ENCODE measurements at places on chromosomes 11 and 22.
A peak's percentile ranks its signal among the peaks of the same experiment; 100 is the strongest.

GRCh38 chr11:57322256-57323166 is 2.2 kb downstream of the TNKS1BP1 start:
- DNase-seq: peak; percentile 94
- H3K27ac ChIP-seq: peak overlapping the region; percentile 59
- peaks cover 49% of the 10 kb centered on the region for H3K4me1 ChIP-seq
- no peaks in the 10 kb centered on the region for H3K27me3 ChIP-seq
- peaks cover 29% of the 10 kb centered on the region for H3K36me3 ChIP-seq

GRCh38 chr11:36455658-36456111 is 54.4 kb downstream of the TRAF6 start:
- DNase-seq: peak; percentile 88
- H3K4me3 ChIP-seq: no peak overlapping the region
- H3K36me3 ChIP-seq: no peaks in the 10 kb centered on the region
- H3K27ac ChIP-seq: peak overlapping the region; percentile 59

GRCh38 chr11:17026487-17027082 is 12.4 kb upstream of the PLEKHA7 start:
- H3K27me3 ChIP-seq: no peaks in the 10 kb centered on the region
- H3K27ac ChIP-seq: no peak overlapping the region
- H3K4me1 ChIP-seq: no peaks in the 10 kb centered on the region
- no peak overlapping the region for H3K4me3 ChIP-seq

GRCh38 chr22:36467946-36468345 is 13.5 kb downstream of the TXN2 start:
- H3K27me3 ChIP-seq: no peaks in the 10 kb centered on the region
- DNase-seq: peak; percentile 85
- peak overlapping the region; percentile 14 for H3K4me3 ChIP-seq
- H3K36me3 ChIP-seq: no peaks in the 10 kb centered on the region
- H3K27ac ChIP-seq: no peak overlapping the region

- no peaks in the 10 kb centered on the region for H3K36me3 ChIP-seq
- no peak overlapping the region for H3K27ac ChIP-seq
- H3K4me1 ChIP-seq: peaks cover 13% of the 10 kb centered on the region
- no peak for DNase-seq
- H3K27me3 ChIP-seq: no peaks in the 10 kb centered on the region
- H3K4me3 ChIP-seq: no peak overlapping the region
Measured at GRCh38 chr22:38038426-38038825, 18.8 kb upstream of the PICK1 start.

DNA sequence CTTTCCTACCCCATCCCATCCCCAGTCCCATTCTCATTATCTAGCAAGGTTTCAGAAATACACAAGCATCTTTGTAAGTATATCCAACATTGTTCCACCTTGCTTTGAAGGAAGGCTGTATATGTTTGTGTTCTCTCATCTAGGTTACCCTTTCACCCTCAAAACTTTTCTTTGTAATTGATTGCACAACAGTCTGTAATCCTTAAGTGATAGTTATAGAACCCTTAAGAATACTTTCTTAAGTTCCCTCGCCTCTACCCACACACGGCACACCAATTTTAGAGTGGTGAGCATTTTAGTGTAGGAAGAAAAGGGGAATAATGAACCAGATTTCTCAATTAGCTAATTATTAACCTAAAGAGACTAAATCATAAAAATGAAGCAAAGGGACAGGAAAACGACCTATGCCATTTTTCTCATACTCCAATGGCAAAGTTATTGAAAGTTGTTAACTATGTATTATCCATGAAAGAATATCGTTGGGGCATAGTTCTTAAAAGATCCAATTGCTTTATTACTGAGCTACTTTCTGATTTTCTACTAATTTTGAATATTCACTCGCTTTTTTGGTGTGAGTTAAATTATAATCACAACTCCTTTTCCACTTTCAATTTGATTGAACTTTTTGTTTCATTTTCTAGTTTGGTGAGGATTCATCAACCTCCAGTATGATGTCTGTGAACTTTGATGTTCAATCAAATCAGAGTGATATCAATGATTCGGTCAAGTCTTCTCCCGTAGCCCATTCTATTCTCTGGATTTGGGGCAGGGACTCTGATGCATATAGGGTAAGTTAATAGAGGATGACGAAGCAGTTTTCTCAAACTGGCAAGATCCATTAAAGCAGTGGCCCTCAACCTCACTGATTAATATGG is 44.9 kb downstream of the TTC17 start:
- no peaks in the 10 kb centered on the region for H3K27me3 ChIP-seq
- no peak overlapping the region for H3K27ac ChIP-seq
- no peak overlapping the region for H3K4me3 ChIP-seq

DNA sequence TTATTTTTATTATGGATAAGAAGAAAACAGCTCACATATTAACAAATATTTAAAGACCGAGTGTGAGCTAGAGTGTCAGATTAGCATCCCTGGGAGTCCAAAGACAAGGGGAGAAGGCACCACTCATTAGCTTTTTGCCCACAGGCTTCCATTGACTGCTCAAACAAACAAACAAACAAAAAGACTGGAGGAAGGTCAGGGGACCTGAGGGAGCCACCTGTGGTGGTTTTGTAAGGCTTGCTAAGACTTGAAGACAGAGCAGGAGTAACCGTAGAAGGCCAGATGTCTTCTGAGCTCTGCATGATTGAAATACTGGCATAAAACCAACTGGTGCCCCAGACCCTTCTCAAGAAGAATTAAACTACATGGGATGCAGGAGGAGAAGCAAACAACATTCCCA is 395.2 kb upstream of the CNTN5 start:
- no peaks in the 10 kb centered on the region for H3K4me1 ChIP-seq
- no peak overlapping the region for H3K27ac ChIP-seq
- no peaks in the 10 kb centered on the region for H3K36me3 ChIP-seq

GRCh38 chr11:28289444-28289843 is 181.3 kb downstream of the METTL15 start:
- no peak overlapping the region for H3K4me3 ChIP-seq
- H3K36me3 ChIP-seq: no peaks in the 10 kb centered on the region
- no peaks in the 10 kb centered on the region for H3K4me1 ChIP-seq
- DNase-seq: no peak
- H3K27me3 ChIP-seq: no peaks in the 10 kb centered on the region

DNA sequence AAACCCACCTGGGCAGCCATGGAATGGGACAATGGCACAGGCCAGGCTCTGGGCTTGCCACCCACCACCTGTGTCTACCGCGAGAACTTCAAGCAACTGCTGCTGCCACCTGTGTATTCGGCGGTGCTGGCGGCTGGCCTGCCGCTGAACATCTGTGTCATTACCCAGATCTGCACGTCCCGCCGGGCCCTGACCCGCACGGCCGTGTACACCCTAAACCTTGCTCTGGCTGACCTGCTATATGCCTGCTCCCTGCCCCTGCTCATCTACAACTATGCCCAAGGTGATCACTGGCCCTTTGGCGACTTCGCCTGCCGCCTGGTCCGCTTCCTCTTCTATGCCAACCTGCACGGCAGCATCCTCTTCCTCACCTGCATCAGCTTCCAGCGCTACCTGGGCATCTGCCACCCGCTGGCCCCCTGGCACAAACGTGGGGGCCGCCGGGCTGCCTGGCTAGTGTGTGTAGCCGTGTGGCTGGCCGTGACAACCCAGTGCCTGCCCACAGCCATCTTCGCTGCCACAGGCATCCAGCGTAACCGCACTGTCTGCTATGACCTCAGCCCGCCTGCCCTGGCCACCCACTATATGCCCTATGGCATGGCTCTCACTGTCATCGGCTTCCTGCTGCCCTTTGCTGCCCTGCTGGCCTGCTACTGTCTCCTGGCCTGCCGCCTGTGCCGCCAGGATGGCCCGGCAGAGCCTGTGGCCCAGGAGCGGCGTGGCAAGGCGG is 11.4 kb upstream of the ARHGEF17 start:
- H3K4me3 ChIP-seq: no peak overlapping the region
- H3K27ac ChIP-seq: no peak overlapping the region
- peaks cover 9% of the 10 kb centered on the region for H3K4me1 ChIP-seq
- H3K27me3 ChIP-seq: no peaks in the 10 kb centered on the region
- H3K36me3 ChIP-seq: peaks cover 19% of the 10 kb centered on the region

DNA sequence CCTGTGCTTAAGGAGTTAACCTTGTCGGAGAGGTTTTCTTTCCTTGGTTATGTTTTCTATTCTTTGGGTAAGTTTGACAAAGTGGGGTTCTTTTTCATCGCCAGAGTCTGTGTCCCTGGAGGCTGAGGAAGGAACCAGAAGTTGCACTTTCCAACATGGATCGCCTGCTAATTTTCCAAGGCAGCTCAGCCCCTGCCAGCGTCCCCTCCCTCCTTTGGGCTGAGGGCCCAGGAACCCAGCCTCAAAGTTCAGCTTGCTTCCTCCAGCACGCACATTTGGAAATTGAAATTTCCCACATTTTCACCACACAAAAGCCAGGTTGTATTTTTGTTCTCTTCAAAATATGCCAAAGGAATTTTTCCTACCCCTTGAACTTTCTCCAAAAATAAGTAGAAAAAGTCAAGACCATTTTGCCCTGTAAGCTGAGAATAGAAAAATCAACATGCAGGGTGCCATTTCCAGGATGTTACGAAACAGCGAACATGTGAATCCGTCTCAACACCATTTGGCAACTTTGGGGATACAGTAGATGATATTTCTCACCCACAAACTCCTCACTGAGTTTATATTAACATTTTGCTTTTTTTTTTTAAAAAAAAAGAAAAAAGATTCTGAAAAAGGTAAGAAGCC is 343.5 kb downstream of the TENM4 start:
- no peak overlapping the region for H3K4me3 ChIP-seq
- H3K27ac ChIP-seq: no peak overlapping the region
- peaks cover 18% of the 10 kb centered on the region for H3K27me3 ChIP-seq
- H3K4me1 ChIP-seq: no peaks in the 10 kb centered on the region
- DNase-seq: no peak

- no peaks in the 10 kb centered on the region for H3K4me1 ChIP-seq
Measured at GRCh38 chr22:40425082-40425481, 54.7 kb downstream of the SGSM3 start.

GRCh38 chr22:46115388-46115678 is 35.0 kb upstream of the PPARA start:
- H3K36me3 ChIP-seq: no peaks in the 10 kb centered on the region
- no peaks in the 10 kb centered on the region for H3K27me3 ChIP-seq
- no peak overlapping the region for H3K4me3 ChIP-seq
- DNase-seq: no peak
- H3K27ac ChIP-seq: no peak overlapping the region

DNA sequence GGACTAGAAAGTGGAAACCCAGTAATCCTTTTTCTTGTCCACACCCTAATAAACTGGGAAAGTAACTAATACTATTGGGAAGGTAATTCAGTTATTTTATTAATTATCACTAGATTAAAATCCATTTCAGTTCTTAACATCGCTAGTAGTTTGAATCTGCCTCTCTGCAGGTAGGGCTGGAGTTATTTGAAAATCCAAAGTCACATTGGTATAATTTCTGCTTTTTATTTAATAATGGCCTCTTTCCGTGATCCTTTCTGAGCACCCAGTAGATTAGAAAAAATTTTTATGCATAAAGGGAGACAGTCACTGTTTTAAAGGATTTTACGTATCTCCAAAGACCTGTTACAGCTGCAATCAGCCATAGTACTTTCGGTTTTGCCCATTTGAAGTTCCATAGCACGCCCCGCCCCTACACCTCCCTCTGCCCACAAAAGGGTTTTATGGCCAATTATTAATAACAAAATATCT is 605 bp upstream of the COPB1 start:
- DNase-seq: peak; percentile 42
- H3K27me3 ChIP-seq: no peaks in the 10 kb centered on the region
- H3K4me3 ChIP-seq: peak overlapping the region; percentile 69
- no peaks in the 10 kb centered on the region for H3K36me3 ChIP-seq

Data from PC-9 (cell line).